GM06990 (cell line): ENCODE measurements at places on chromosomes 6 and 20.

GRCh38 chr6:39366931-39367618 lies 44.6 kb upstream of the KCNK16 start:
- DNase-seq: no peak

GRCh38 chr6:101454106-101454676 lies 60.7 kb downstream of the GRIK2 start:
- DNase-seq: no peak

- DNase-seq: no peak
These were observed 252.5 kb downstream of the LAMA2 start for GRCh38 chr6:129135451-129135850.

DNA sequence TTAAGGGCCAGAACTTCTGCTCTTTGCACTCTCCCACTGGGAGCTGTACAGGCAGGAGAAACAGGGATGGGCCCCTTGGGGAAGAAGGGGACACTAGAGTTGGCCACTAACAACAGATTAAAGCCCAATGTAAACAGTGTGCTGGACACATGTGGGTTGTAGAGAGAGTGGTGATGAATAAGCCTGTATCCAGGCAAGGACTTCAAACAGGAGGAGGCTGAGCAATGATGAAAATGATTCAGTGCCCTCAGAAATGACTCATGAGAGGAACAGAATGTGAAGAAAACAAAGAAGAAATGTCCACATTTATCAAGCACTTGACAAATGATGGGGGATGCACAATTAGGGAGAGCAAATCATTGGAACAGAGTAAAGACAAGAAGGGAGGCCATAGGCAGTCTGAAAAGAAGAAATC lies 242.3 kb downstream of the TBX18 start:
- no peak for DNase-seq

DNA sequence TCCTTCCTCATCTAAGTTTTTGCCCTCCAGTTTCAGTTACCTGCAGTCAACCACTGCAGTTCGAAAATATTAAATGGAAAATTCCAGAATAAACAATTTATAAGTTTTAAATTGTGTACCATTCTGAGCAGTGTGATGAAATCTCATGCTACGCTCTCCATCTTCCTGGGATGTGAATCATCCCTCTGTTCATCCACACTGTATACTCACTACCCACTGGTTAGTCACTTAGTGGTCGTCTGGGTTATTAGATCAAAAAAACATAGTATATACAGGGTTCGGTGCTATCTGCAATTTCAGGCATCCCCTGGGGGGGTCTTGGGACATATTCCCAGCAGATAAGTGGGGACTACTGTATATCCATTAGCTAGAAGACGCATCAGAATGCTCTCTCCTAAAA lies 151.9 kb upstream of the SLC22A16 start:
- no peak for DNase-seq

DNA sequence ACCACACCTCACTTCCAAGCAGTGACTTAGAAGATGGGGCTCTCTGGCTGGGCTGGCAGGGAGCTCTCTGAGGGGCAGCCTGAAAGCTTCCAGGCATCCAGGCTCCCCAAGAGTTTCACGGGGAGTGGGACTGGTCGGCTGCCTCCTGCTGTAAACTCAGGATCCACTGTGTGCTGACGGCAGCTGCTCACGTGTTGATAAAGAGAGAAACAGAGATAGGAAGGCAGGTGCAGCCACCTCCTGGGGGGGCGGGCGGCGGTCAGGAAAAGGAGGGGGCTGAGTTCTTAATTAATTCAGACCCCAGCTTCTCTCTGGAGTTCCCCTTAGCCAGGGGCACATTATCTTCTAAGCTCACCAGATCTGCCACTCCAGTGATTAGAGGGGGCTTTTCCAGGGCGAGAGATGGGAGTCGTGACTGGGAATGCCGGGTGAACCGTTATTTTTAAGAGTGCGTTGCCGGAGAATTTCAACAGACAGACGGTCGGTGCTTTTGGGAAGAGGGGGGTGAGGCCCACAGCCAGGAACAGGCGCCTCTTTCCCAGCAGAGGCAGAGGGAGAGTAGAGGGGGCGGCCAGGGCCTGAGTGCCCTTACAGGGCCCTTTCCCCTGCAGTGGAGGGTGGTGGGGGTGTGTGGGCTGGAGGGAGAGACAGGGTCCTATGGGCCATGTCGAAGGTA lies 70.9 kb downstream of the CD40 start:
- DNase-seq: no peak

- DNase-seq: no peak
These were observed 338.9 kb downstream of the ESR1 start for GRCh38 chr6:152146385-152146784.

DNA sequence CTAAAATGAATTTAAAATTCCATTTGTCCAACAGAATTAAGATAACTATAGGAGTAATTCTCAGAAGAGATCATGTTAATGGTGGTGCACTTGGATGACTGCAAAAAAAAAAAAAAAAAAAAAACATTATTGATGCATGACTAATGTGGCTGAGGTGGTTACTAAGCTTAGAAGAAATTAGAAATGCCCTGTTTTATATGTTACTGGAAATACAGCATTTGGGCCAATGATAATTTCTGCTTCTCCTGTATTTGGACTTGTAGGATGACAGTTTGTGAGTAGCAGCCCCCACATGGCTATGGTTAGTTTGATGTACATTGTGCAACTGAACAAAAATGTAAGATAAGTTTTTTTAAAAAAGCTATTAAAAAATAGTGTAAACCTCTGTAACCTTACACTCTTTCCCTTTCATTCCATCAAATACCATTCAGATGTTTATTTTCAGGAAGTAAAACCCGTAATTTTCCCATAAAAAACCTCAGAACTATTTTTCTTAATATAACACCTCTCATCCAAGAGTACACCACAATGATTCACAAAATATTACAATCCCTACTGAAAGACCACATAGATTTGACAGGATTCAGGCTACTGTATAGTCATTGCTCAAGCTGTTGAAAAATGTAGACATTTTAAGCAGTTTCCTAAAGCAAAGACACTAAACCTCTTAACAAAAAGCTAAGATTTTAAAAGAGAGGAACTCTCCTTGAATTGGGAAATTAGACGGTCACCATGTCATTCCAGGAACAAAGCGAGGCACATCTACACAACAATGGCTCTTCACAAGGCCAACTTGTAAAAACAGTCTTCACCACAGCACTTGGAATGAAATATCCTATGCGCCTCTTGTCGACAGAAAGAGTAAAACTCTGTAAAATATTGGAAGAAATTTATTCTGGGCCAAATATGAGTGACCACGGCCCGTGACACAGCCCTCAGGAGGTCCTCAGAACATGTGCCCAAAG lies 83.0 kb downstream of the WDR27 start:
- no peak for DNase-seq

- no peak for DNase-seq
These were observed 104.3 kb downstream of the EDN3 start for GRCh38 chr20:59404749-59405148.

DNA sequence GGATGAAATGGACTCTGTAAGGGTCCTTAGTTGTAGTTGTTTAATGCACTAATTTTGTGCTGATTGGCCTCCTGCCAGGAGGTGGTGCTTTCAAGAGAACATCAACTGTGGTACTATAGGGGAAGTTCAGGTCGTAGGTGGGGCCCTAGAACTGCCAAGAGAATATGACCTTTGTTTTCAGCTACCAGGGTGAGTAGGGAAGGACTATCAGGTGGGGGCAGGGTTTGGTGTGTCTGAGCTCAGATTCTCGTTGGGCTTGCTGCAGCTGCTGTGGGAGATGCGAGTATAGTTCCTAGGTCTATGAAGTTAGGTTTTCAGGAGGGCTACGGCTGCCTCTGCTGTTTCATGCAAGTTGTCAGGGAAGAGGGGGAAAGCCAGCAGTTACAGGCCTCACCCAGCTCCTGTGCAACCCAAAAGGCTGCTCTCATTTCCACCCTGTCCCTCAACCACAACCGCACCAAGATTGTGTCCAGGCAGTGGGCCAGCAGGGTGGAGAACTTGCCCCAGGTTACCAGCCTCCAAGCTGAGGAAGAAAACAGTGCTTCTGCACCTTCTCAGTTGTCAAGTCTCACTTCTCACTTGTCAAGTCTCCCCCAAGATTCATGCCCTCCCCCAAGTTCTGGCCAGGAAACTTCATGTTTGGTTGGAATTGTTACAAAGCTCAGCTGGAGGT lies 626.5 kb upstream of the MAP3K7 start:
- DNase-seq: no peak

DNA sequence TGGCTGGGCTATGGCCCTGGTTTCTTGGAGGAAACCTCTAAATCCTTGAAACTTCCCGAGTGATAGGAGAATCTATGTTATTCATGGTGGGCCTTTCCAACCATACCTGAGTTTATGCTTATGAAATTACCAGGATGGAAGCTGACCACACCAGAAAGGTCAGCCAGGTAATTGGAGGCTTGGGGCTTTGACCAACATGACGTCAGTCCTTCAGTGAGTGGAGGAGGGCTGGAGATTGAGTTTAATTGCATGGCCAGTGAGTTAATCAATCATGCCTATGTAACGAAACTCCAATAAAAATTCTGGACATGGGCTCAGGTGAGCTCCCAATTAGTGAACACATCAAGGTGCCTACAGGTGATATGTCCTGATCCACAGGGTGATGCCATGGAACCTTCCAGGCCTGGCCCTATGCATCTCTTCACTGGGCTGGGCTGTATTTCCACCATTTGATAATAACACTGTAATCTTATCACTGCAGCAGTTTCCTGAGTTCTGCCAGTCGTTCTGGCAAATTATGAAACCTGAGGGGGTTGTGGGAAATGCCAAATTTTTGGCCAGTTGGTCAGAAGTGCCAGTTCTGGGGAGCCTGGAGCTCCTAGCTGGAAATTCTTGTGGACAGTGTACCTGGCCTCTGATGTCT lies 106.5 kb downstream of the CDH26 start:
- DNase-seq: no peak

DNA sequence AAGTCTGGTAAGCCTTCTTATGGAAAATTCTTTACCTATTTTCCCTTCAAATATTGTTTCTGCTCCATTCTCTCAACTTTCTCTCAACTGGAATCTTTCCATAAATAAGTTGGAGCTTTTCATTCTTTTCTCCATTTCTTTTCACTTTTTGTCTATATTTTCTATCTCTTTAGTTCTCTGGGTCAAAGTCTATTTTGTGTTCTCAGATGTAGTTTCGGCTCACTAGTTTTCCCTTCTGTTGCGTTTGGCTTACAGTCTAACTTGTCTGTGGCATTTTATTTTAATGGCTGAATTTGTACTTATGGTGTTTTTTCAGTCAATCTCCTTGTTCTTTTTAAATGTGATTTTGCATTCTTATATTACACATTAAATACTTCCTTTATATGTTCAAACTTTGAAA lies 14.1 kb upstream of the SLC22A2 start:
- no peak for DNase-seq

GRCh38 chr6:127415096-127415495 lies 44.1 kb downstream of the KIAA0408 start:
- DNase-seq: no peak

GRCh38 chr20:24481173-24481572 lies 11.7 kb downstream of the SYNDIG1 start:
- DNase-seq: no peak

- no peak for DNase-seq
These were observed 12.2 kb upstream of the SERPINB1 start for GRCh38 chr6:2853769-2854395.

DNA sequence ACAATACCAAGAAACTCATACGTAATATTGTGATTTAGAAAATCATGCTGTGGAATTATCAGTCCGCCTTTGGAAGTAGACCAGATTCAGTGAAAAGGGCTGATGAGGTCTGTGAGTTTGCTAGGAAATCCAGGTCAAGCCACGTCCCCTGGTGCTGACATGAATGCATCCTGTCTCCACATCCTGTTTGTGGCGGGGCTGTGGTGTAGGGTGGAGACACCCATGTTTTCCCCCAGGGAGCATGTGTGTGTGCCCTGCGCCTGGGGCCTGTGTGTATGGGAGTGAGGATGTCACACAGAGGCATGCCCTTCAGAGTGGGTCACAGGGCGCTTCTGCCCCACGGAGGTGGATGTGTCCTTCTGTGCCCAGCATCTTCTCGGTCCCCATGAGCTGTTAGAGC lies 109.1 kb downstream of the SASH1 start:
- no peak for DNase-seq

DNA sequence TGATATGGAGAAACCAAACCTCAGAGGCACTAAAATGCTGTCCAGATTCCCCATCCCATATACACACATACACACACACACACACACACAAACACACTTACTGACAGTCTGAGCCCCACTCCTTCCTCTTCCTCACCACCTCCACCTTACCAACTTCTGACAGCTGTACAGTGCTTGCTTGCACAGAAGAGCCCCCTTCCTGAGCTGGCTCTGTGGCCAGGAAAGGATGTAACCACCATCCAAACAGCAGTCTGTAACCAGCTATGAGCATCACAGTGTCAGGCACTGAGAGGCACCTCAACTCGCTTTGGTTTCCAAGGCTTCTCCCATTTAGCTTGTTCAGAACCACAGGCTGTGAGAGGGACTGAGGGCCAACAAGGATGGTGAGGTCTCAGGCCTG lies 5.9 kb upstream of the C6orf136 start:
- DNase-seq: no peak

GRCh38 chr6:158991017-158991723 lies 8.8 kb downstream of the RSPH3 start:
- no peak for DNase-seq

GRCh38 chr20:22797103-22797502 lies 212.7 kb upstream of the FOXA2 start:
- no peak for DNase-seq

GRCh38 chr6:109521080-109521479 lies 38.1 kb upstream of the ZBTB24 start:
- DNase-seq: no peak

- no peak for DNase-seq
These were observed 10.1 kb upstream of the GMEB2 start for GRCh38 chr20:63636752-63637628.

GRCh38 chr6:22372922-22373321 lies 76.1 kb upstream of the PRL start:
- DNase-seq: peak; percentile 64

GRCh38 chr6:135073217-135073616 lies 18.6 kb upstream of the HBS1L start:
- no peak for DNase-seq

- peak; percentile 44 for DNase-seq
These were observed at the start of gene MYL9 for GRCh38 chr20:36541227-36541767. Gene MYL9, plus strand, starts transcription at chr20:36541519. Its CDS starts 3,366 bp downstream, at chr20:36544885.

- DNase-seq: no peak
These were observed 41.7 kb upstream of the PIM1 start for GRCh38 chr6:37127961-37128862.
